ENCODE measurements at places on chromosomes 3 and 15.

- DNase-seq: no peak
Observed at GRCh38 chr3:76016111-76016510, 230.8 kb upstream of the ZNF717 start.

GRCh38 chr15:78365917-78366316 is 25.8 kb downstream of the CRABP1 start:
- DNase-seq: no peak

GRCh38 chr3:88573472-88573871 is 423.7 kb downstream of the C3orf38 start:
- no peak for DNase-seq

DNA sequence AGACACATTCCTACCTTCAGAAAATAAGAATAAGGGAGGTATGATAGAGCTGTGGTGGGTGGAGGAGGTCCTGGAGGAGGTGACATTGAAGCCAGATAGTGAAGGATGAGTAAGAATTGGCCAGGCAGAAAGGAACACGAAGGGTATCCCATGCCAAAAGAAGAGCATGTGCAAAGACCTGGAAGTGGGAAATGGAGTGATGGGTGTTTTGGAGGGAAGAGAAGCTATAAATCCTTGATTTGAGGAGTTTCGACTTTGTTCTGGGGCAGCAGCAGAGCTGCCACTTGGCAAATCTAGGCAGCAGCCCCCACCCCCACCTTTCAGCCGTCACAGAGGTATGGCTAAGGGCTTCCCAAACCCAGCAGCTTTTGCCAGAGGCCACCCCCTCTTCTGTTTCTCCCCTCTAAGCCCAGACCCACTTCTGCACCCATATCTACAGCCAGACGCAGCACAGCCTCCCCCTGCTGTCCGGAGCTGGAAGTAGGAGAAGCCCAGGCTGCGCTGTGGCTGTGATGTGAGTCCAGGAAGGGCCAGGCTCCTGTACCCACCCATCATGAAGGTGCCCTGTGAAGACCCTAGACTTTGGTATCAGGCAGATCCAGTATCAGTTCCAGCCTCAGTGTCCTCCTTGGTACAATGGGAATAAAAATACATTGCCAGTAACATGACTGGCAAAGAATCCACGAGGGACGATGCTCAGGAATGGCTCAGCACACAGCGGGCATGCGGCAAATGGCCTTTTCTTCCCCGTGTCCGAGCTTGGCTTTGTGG is 188.7 kb upstream of the LINGO1 start:
- DNase-seq: peak; percentile 83

GRCh38 chr3:36729204-36730056 is 34.9 kb downstream of the DCLK3 start:
- DNase-seq: peak; percentile 13

GRCh38 chr3:188198760-188199327 is 44.9 kb downstream of the LPP start:
- no peak for DNase-seq

GRCh38 chr3:32626631-32627030 is 56.0 kb upstream of the DYNC1LI1 start:
- no peak for DNase-seq

DNA sequence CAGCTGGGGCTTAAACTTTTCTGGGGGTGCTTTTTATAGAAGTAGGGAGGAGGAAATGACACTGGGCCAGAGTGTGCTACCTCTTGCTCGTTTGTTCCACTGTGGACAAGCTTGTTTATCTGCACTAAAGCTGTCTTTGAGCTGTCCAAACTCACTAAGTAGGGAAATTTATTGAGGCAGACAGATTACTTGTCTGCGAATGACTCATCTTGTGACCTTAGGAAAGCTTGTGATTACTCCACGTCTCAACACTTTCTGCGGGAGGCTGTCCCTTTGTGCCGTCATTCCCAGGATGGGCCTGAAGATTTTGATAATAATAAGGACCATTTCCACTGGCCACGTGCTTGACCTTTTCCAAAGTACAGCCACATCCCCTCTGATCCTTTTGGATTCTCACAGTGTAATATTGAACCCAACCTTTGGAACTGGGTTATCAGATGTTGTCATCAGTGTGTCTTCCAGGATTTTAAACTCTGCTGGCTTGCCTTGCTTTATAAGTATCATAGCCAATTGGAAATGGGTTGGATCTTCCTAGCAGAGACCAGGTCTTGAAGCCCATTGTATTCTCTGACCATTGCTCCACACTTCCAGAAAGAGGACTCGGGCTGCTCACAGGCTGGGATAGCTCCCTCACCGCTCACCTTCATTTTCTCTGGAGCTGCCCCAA is 84.7 kb downstream of the AGBL1 start:
- no peak for DNase-seq

DNA sequence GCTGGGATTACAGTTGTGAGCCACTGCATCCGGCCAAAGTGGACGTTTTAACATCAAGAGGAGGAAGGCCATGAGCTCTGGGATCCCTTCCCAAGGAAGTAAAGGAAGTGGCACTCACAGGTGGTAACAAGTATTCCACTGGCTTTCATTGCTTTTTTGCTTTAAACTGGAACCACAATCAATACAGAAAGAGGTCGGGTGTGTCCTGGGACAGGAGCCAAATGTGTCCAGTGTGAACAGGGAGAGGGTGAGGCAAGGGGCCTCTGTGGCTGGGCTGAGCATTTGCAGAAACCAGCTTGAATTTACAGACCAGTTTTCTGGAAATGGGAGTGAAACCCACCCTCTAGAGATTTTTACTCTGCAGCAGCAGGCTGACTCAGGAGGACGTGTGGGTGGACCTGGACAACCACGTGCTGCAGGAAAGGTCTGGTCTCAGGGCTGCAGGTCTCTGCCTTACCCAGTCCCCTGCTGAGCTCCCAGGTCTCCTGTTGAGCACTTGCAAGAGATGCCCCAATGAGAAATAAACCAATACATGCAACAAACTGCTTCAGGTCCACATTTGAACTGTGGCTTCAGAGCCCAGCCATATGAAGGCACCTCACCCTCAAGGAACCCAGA is 42.8 kb upstream of the TMEM115 start:
- no peak for DNase-seq

DNA sequence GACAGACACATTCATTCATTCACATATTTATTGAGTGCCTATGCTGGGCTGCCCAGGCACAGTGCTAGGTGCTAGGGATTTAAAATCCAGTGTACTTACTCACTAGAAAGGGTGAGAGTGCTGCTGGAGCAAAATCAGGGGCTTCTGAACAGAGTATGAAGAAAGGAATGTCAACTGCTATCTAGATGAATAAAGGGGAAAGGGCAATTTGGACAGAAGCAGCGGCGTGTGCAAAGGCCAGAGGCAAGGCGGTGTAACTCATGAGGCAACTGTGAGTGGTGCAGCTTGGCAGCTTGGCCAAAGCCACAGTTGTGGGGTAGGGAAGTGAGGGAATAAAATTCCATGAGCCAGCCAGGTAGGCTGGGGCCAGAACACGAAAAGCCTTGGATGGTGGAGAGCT is 76.7 kb downstream of the RAD18 start:
- no peak for DNase-seq

DNA sequence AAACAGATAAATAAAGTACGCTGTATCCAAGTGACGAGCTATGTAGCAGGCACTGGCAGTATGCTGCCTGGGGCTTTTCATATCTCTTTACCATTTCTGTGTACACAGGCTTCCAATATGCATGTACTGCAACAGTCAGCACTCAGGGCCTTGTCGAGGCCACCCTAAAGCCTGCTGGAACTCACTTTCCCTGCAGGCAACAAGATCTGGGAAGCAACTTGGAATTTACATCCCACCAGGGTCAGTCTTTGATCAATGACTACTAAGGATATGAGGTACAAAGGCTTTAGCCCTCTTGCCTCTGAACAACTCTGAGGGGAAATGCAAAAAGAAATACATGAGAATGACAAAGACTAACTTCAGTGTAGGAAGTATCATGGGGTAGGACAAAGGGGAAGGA is 101.8 kb upstream of the ARL6 start:
- DNase-seq: no peak

DNA sequence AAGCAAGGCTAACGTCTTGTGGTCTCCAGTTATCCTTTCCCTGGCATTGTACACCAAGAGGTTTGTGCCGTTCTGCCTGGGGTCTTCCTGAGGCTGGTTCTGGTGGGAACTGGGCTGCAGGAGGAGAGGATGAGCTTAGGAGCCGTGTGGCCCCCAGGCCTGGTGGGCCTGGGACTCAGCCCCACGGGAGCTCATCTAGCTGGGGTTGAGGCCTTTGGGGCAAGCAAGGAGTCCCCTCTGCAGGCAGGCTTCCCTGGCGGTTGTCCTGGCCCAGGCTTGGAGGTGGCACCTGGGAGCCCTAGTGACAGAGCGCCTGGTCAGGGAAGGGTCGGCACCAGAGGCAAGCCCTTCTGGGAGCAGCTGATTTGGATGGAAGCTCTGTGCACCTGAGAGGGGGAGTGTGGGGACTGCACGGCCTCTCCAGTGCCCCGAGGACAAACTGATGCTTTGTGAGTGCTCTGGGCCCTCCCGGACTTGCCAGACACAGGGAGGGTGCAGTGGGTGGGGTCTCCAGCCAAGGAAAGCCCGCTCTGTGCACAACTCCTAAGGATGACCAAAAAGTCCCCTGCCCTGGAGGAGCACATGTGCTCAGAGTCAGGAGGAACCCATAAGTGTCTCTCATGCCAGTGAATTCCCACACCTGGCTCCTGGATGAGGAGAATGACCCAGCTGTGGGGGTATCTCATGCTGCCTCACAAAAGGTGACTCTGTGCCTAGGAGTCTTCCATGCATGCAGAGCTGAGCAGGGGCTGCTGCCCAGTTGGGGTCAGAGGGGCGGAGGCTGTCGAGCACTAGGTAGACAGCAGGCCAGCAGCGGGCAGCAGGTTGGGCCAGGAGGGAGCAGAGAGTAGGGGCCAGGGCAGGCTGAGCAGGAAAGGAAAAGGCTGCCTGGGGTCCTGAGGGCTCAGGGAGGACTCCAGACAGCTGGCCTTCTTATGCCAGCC is 2.7 kb downstream of the PAK6 start:
- no peak for DNase-seq

DNA sequence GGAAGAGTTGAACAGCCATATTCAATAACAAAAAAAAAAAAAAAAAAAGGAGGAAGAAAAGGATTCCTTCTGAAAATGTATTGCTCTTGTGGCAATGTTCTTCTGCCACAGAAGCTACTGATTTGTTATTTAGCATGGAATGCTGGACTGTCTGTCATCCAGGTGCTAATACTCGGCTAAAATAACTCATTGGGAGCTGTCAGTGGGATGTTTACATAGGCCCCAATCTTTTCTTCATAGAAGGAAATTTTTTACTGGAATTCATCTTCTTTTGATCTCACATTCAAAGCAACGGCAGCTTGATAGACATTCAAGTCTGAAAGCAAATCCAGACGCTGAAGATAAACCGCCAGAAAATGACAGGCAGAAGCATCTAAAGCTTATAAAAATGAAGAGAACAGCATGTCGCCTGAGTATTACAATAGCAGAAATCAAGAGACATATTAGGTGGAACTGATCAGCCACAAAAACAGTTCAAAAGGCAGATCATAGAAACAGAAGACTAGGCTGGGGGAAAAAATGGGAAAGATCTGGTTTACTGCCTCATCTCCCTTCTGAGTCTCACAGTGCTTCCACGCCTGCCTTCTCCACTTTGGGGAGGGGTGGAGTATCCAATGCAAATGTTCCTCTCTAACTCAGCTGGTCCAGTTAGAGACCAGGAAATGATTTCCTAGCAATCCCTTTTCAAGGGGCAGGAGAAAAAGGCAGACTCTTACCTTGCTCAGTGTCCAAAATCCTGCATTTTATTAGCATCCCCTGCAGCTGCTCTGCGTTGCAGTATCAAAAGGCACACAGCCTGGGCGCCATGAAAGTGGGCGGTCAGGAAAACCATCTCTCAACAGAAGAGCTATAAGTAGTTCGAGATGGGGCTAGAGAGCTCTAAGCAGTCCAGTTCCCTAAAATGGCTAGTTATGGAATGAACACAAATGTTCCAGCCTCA is 451.9 kb downstream of the FOXP1 start:
- peak; percentile 77 for DNase-seq

DNA sequence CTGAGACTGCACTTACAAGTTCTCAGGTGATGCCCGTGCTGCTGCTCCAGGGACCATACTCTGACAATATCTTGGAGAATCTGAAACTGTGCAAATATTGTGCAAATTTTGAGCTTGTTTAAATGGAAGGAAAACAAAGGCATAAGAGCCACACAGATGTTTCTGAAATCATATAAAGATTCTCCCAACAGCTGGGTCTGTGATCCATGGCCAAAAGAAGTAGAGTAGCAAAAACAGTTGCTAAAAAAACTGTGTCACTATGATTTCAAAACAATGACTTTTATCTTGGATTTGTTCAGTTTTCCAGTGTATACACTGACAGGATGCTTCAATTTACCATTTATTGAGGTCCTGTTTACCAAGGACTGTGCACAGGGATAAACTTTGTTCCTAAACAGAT is 25.3 kb downstream of the NPTN start:
- no peak for DNase-seq

- DNase-seq: no peak
Observed at GRCh38 chr3:4826237-4827100, 152.8 kb upstream of the BHLHE40 start.

DNA sequence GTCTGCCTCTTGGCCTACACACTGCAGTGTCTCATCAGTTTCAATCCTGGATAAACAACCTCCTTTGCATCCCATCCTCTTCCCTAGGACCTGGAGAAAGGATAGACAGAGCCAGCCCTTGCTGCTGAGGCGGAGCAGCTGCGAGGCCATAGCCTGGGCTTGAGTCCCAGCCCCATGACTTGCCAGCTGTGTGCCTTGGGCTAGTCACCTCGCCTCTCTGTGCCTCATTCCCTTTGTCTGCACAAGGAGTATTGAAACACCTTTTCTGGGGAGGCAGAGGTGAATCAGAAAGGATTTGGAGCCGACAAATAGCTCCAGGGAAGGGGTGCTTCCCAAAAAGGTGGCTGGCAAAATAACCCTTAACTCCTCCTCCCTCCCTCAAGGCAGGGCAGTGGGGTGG is 65.0 kb upstream of the SLC6A1 start:
- DNase-seq: no peak
